Mammary epithelial cell (primary cell): ENCODE measurements at places on chromosomes 2 and 18.

DNA sequence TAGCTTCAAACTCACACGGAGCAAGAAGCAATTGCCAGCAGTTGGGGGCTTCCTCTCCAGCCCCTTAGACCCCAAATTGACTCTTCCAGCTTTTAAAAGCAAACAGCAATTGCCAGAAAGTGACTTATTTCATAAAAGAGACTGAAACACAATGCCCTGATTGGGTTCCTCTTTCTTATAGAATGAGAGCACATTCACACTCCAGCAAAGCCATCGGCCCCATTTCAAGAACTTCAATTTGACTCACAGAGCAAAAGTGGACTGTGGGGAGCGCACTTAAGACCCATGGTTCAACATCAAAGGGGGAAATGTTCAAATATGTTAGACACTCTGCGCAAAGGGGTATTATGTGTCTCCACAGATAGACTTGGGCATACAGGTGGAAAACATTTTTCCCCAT lies 484.7 kb downstream of the BCL11A start:
- no peak for DNase-seq

DNA sequence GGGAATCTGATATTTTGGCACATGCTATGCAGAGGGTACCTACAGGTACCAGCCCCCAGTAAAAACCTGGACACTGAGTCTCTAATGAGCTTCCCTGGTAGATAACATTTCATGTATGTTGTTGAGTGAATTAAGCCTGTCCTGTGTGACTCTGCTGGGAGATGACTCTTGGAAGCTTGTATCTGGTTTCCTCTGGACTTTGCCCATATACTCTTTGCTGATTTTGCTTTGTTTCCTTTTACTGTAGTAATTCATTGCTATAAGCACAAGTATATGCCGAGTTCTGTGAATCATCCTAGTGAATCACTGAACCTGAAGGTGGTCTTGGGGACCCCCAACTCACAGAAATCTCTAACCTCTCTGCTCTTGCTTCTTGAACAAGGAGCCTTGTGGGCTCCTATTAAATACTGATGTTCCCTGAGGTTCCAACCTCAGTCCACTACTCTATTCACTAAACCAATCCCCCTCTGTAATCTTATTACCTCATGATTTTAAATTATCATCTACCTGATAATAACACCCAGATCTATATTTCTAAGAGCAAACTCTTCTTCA lies 94.3 kb upstream of the WDSUB1 start:
- no peak for DNase-seq

DNA sequence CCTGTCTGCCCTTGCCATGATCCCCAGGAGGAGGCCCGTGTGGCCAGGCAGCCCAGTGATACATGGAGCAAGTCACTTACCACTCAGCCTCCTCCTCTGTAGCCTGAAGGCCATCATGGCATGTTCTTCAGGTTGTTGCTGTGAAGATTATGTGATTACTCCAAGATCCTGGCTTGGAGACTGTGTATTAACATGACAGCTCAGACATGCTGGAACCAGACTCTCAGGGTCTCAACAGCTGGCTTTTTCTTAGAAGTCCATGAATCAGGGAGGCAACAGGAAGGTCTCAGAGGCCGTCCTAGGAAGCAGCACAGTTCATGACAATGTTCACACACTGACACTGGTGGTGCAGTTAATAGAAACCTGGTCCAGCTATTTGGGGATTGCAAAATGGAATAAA lies 158.6 kb upstream of the TWIST2 start:
- DNase-seq: no peak

DNA sequence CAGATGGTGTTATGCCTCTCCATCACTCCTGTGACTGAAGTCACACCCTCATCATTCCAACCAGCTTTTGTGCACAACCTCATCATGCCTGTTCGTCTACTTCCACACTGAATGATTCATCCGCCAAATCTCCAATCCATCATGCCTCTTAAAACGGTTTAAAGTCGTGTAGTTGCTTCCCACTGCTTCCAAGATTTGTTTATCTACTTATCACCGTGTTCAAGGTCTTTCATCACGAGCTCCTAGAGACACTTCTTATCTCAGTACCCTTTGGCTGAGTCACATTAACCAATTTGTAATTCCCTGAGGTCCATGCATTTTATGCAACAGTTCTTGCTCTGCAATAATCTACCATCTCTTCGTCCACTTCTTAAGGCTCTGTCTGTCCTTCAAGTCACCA lies 592.3 kb upstream of the ID2 start:
- DNase-seq: no peak

GRCh38 chr2:96962567-96963203 lies 23.7 kb downstream of the FAM178B start:
- no peak for DNase-seq

DNA sequence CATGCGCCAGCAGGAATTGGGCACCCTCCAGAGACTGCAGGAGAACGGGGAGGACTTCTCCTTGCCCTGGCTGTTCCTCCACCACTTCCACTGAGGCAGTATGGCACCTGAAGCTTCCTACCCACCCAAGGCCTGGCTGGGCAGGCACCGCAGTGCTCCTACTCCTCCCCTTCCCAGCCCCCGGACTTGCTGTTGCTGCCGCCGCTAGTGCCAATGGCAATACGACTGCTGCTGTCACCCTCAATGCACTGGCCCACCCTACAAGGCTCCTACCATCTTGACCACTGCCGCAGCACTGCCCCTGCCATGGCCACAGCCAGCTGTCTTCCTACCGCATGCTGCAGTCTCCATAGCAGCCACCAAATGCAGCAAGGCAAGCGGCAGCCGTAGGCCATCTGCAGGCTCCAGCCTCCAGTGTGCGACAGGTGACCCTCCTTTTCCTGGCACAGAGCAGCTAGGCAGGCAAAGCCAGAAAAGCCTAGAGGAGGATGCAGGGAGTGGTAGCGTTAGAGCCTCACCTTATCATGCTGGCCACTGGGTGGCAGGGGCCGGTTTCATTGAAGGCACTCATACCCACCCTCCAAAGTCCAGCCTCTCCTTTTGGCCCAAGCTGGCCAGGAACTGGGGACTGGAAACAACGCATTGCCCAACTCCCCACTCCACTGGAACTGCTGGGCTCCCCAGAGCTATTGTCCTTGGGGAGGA lies 47.4 kb upstream of the ANKRD62 start:
- DNase-seq: no peak

- DNase-seq: peak; percentile 28
Observed at GRCh38 chr2:203951366-203951902, 14.9 kb downstream of the ICOS start.

GRCh38 chr18:67862069-67862468 lies 345.5 kb upstream of the DSEL start:
- DNase-seq: no peak

GRCh38 chr18:3189884-3190283 lies 29.9 kb downstream of the MYOM1 start:
- peak; percentile 22 for DNase-seq

DNA sequence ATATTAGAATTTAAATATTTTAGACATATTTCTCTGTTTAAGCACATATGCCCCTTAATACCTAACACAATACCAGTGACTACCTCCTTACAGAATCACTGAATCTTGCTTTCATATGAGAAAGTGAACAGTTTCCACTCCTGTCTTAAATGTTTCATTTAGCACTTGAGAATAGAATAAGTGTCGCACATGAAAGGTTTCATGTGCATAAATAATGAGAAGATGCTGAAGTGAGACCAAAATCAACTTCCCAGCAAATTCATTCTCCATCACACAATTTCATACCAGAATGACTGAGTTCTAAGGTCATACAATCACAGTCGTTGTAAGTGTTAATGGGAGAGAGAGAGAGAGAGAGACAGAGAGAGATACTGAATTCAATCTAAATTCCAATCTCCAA lies 51.2 kb downstream of the ATIC start:
- peak; percentile 1 for DNase-seq

GRCh38 chr18:48674758-48675351 lies 136.0 kb downstream of the CTIF start:
- no peak for DNase-seq

DNA sequence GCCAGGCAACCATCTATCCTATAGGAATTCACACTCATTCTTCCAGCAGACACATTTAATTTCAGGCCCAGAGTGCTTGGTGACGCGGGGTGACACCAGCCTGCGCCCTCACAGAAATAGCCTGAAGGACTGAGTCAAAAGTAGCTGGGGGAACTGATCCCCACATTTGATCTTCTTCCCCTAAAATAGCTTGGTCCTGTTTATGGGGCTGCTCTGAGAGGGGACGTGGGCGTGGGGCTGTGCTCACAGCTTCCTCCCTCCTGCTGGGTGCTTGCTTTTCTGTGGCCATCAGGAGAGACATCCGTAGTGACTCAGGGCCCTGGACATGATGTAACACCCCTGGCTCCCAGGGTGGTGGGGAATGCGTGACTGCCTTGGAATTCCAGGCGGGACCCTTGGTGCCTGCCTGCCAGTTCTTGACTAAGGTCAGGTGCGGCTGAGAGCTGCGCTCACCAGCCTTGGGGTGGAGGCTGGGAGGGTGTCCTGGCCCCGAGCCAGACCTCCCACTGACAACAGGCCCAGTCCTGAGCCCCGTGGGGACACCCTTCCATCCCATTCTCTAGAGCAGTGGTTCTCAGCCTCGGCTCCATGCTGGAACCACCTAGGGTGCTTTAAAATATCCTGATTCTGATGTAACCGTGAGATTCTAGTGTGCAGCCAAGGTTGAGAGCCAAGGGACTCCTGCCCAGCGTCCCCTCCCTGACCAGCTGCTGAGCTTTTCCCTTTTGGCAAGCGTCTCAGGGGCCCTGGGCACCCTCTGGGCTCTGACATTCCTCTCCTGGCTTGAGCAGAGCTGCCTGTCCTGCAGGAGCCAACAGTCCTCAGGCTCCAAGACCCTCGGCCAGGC lies 47.4 kb upstream of the SMAD7 start:
- peak; percentile 96 for DNase-seq

GRCh38 chr2:203992509-203992908 lies 55.9 kb downstream of the ICOS start:
- DNase-seq: no peak

- no peak for DNase-seq
Observed at GRCh38 chr2:45005261-45006002, 3.8 kb downstream of the SIX2 start.

GRCh38 chr2:86274918-86275275 lies 62.5 kb downstream of the REEP1 start:
- no peak for DNase-seq

- peak; percentile 52 for DNase-seq
Observed at GRCh38 chr2:70964596-70965386, 13.6 kb upstream of the ANKRD53 start.

DNA sequence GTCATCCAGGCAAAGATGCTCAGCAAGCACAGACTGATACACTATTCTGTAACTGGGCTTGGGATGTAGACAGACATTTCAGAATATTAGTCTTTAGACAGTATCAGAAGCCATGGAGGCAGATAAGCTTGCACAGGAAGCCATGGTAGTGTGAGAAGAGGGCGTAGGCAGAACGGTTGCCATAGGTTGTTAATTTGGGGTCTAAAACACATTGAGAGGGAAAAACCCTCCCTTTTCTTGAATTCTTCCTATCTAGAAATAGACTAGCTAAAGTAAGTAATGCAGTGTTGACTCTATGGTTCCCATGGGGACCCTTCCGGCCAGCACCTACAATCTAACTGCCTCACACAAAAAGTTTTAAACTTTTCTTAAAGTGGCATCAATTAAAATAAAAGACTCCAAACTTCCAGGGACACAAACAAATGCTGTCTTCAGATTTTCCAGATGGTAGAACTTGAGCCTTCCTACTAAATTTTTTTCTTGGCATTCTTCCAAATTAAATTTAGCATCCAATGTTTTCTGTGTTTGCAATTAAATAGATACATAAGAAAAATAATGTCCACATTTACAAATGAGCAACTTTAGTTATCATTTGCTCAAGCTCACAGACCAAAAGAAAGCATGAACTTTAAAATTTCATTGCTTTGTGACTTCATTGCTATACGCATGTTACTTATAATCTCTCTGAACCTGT lies 1.9 kb downstream of the PRKRA start:
- no peak for DNase-seq

GRCh38 chr2:63695583-63695982 lies 106.8 kb downstream of the MDH1 start:
- no peak for DNase-seq

- DNase-seq: peak; percentile 76
Observed at GRCh38 chr2:151289972-151290866, 751 bp upstream of the NMI start.

DNA sequence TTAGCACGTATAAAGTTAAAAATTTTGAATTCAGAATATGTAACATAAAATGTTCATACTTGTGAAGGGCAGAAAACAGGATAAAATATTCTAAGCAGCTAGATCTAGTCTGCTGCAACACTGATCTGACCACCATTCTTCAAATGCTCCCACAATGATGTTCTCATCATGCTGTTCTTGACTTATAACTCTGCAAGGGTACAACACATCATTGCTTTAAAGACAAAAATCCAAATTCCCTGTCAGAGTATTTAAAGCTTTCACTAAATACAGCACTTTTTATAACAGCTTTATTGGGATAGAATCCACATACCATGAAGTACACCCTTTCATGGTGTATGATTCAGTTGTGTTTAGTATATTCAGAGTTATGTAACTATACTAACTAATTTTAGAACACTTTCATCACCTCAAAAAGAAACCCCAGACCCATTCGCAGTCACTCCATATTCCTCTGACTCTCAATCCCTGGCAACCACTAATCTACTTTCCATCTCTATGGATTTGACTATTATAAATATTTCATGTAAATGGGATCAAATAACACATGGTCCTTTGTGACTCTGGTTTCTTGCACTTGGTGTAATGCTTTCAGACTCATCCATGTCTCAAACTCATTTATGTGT lies 56.4 kb downstream of the MAP4K3 start:
- DNase-seq: no peak

- DNase-seq: no peak
Observed at GRCh38 chr2:3342324-3342723, 35.3 kb downstream of the EIPR1 start.

GRCh38 chr2:53150146-53150545 lies 617.5 kb upstream of the CHAC2 start:
- DNase-seq: no peak

DNA sequence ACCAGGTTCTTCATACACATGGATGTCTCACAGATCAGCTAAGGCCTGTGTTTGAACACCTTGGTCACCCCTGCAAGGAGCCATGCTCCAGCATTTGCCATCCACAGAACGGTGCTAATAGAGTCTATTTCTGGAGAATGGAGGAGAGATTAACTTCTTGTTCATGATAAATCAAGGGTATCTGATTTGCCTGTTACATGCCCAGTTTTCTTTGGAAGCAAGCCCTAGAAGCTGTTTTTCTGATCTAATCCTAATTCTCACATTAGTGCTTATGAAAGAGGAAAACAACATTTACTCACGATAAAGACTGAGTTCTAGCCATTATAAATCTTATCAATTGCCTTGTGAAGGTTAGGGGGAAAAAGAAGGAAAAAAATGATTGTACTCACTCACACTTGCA lies 119.6 kb upstream of the DTNA start:
- DNase-seq: no peak

GRCh38 chr2:37005118-37005868 lies 39.0 kb upstream of the STRN start:
- DNase-seq: peak; percentile 18

- DNase-seq: peak; percentile 28
Observed at GRCh38 chr2:127355407-127356008, 32.3 kb downstream of the MAP3K2 start.

- DNase-seq: no peak
Observed at GRCh38 chr2:141778315-141778835, 352.4 kb downstream of the LRP1B start.
